ENCODE measurements at places on chromosomes 5 and 9.

DNA sequence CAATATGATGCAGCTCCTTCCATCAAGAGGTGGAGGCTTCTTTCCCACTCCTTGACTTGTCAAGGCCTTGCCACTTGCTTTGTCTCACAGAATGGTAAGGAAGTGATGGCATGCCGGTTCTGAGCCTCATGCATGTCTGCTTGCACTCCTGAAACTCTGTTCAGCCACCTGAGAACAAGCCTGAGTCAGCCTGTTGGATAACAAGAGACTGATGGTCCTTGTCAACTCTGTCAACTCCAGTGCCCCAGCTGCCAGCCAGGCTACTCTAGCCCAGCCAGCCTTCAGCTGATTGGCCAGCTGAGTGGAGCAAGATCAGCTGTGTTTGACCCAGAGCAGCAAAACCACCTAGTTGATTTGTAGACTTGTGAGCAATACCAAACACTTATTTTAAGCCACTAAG lies 4.4 kb upstream of the TENT4A start:
- peaks cover 2% of the 10 kb centered on the region for H3K27me3 ChIP-seq
- H3K27ac ChIP-seq, result no peak overlapping the region
- H3K36me3 ChIP-seq, result no peaks in the 10 kb centered on the region
- no peak overlapping the region for H3K4me3 ChIP-seq
- DNase-seq, result no peak
- peaks cover 20% of the 10 kb centered on the region for H3K4me1 ChIP-seq

DNA sequence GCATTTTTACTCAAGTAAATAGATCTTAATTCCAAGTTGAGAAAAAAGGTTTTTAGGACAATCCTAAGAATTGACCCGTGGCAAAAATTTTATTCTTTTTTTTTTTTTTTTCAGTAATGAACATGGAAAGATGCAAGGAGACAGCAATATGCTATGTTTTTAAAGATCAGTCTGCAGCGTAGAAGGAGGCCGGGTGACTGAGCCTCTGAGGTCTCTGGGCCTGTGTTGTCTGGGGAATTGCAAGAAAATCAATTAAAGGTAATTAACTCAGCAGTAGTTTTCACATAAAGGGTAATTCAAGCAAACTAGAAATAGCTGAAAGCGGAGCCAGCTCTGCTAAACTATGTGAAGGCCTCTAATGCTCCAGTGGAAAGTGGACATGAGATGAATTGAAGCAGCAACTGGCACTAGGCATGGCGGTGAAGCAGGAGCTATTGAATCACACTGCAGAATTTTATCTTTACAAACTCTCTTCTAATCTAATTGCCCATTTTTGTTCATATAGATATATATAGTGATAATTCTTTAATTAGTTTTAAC lies 285.2 kb upstream of the ITGA1 start:
- DNase-seq, result no peak
- H3K4me3 ChIP-seq, result no peak overlapping the region
- no peaks in the 10 kb centered on the region for H3K36me3 ChIP-seq
- peaks cover 13% of the 10 kb centered on the region for H3K4me1 ChIP-seq

DNA sequence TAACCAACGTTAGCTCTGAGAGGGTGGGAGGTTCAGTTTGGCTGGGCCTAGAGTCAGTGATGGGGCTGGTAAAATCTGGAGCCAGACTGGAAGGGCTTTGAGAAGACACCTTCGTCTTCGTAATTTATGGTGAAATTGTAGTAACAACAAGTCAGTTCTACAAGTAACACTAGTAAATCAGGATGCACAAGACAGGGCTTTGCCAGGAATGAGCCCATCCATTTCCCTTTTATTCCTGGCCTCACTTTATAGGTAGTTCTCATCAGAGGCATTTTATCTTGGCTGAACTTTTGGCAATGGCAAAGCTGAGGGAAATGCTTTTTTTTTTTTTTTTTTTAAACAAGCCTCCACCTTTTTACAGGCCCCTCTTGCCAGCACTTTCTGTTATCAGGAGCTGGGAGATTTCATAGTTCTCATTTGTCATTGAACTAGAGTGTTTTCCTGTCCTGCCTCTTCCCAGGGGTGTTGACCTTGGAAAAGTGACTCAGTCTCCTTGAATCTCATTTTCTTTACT lies 110.5 kb upstream of the KLF4 start:
- H3K27me3 ChIP-seq, result no peaks in the 10 kb centered on the region
- H3K4me1 ChIP-seq, result peaks cover 5% of the 10 kb centered on the region
- peak overlapping the region; percentile 7 for H3K27ac ChIP-seq

GRCh38 chr5:103674251-103674650 lies 111.7 kb upstream of the NUDT12 start:
- H3K27me3 ChIP-seq, result no peaks in the 10 kb centered on the region
- H3K4me3 ChIP-seq, result no peak overlapping the region
- no peak overlapping the region for H3K27ac ChIP-seq
- H3K4me1 ChIP-seq, result no peaks in the 10 kb centered on the region

- DNase-seq, result no peak
- H3K27me3 ChIP-seq, result no peaks in the 10 kb centered on the region
- H3K4me3 ChIP-seq, result no peak overlapping the region
- H3K36me3 ChIP-seq, result no peaks in the 10 kb centered on the region
- H3K4me1 ChIP-seq, result peaks cover 4% of the 10 kb centered on the region
- no peak overlapping the region for H3K27ac ChIP-seq
These were observed 113.4 kb upstream of the GHR start for GRCh38 chr5:42309865-42310264.

- H3K4me1 ChIP-seq, result peaks cover 8% of the 10 kb centered on the region
- no peak overlapping the region for H3K27ac ChIP-seq
- H3K4me3 ChIP-seq, result no peak overlapping the region
- peaks cover 11% of the 10 kb centered on the region for H3K27me3 ChIP-seq
- DNase-seq, result no peak
- no peaks in the 10 kb centered on the region for H3K36me3 ChIP-seq
These were observed 15.1 kb upstream of the TRIO start for GRCh38 chr5:14128079-14128478.

DNA sequence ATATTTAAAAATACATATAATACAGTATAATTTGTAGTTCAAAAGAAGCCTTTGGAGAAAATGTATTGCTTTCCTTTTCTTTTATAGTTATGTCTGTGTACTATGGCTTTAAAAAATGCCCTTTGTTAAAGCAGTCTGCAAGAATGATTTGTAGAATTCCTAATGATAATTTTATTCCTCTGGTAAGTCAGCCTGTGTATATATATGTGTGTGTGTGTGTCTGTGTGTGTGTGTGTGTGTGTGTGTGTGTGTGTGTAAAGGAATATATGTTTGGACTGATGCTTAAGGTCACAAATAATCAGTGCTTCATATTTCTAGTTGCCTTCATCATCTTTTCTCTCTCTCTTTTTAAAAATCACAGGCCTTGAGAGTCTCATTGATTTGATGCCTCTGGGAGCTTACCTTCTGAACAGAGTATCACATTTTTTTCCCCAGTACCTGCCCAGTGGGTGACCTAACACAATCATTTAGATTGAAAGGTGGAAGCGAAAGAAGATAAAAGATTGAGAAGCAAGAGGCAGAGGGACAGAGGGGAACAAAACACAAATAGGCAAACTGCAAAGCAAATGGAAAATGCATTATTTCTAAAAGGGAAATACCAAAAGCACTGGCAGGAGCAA lies 709.2 kb upstream of the DMAC1 start:
- no peaks in the 10 kb centered on the region for H3K27me3 ChIP-seq
- H3K27ac ChIP-seq, result no peak overlapping the region
- H3K36me3 ChIP-seq, result peaks cover 3% of the 10 kb centered on the region
- DNase-seq, result no peak

DNA sequence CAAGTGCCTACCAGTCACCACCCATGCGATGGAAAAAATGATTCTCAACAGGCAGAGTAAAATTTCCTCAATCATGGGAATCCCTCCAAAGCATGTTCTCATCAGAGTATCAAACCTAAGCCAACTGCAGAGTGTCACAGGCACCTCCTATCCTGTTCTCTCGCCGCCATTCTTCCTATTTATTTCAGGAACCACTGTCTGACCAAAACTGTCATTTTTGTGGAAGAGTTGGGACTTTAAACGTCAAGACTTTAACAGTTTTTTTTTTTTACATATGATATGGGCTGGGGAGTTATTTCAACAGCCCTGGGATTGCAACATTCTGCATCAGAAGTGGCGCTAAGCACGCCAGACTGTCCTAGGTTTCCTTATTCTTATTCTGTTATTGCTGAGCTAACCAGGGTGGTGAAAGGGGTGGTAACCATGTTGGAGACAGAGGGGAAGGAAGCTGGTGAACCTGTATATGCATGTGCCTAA lies 29.5 kb downstream of the PFDN1 start:
- H3K27ac ChIP-seq, result no peak overlapping the region
- H3K27me3 ChIP-seq, result no peaks in the 10 kb centered on the region
- no peak overlapping the region for H3K4me3 ChIP-seq
- no peak for DNase-seq

DNA sequence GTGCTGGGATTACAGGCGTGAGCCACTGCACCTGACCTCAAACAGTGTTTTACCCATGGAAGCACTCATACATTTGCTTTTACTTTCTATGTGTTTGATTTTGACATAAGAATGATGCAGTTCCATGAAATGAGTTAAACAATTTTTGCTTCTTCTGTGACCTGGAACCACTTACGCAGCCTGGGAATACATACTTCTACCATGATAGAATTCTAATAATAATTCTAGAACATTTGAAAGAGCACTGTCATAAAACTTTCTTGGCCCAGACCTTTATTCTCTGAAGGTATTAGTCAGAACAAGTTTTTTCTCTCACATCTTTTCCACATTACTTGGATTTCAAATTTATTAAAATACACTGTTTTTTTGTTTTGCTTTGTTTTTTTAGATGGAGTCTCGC lies 25.3 kb upstream of the COL5A1 start:
- no peaks in the 10 kb centered on the region for H3K27me3 ChIP-seq

DNA sequence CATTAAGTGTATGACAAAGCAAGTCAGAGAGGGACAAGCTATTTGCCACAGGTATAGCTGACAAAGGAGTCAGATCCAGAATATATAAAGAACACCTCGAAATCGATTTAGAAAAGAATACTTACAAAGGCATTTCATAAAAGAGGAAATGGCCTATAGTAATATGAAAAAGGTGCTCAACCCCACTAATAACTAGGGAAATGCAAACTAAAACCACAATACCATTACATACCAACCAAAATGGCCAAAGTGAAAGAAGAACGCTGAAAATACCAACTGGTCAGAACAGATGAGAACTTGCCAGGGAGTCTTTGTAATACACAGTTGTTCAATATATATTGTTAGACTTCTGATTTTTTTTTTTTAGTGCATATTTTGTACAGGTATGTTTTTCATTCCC lies 152.9 kb downstream of the CDC42SE2 start:
- DNase-seq, result no peak
- H3K27ac ChIP-seq, result no peak overlapping the region
- no peaks in the 10 kb centered on the region for H3K27me3 ChIP-seq

DNA sequence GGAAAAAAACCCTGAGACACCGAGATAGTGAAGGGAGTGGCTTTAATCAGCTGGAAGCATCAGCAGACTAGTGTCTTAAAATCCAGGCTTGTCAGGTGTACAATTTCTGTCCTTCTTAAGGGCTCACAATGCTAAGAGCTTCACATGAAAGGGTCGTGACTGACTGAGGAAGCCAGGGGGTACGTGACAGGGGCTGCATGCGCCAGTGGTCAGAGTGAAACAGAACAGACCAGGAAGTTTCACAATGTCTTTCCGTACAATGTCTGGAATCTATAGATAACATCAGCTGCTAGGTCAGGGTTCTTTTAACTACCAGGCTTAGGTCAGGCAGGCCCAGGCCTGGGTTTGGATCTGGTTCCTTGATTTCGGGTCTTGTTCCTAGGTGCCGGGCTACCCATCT lies 253.0 kb downstream of the CDH10 start:
- H3K27me3 ChIP-seq, result no peaks in the 10 kb centered on the region
- H3K4me3 ChIP-seq, result no peak overlapping the region
- no peak overlapping the region for H3K27ac ChIP-seq
- no peak for DNase-seq

GRCh38 chr5:139696894-139697658 lies 48.9 kb downstream of the CXXC5 start:
- peak overlapping the region; percentile 95 for H3K27ac ChIP-seq
- peak; percentile 71 for DNase-seq
- peak overlapping the region; percentile 49 for H3K4me3 ChIP-seq
- peaks cover 44% of the 10 kb centered on the region for H3K4me1 ChIP-seq
- no peaks in the 10 kb centered on the region for H3K27me3 ChIP-seq

DNA sequence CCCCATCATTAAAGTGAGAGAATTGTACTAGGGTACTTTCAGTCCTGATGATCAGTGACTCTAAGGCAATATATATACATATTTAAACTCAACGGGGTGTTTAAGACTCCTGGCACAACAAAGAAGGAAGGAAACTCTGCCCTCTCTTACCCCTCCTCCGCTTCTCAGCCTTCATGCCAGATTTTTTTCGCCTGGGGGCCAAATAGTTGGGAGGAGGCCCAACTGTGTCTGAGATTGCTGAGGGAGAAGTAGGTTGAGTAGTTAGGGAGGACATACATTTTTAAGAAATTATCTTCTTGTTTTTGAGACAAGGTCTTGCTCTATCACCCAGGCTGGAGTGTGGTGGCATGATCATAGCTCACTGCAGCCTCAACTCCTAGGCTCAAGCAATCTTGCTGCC lies 127.7 kb upstream of the SHB start:
- H3K36me3 ChIP-seq, result peaks cover 4% of the 10 kb centered on the region
- no peak overlapping the region for H3K27ac ChIP-seq
- DNase-seq, result no peak
- no peak overlapping the region for H3K4me3 ChIP-seq

GRCh38 chr9:83996126-83996525 lies 15.5 kb downstream of the RMI1 start:
- no peaks in the 10 kb centered on the region for H3K36me3 ChIP-seq
- peaks cover 17% of the 10 kb centered on the region for H3K4me1 ChIP-seq
- H3K27ac ChIP-seq, result no peak overlapping the region
- H3K27me3 ChIP-seq, result no peaks in the 10 kb centered on the region

- H3K4me1 ChIP-seq, result peaks cover 3% of the 10 kb centered on the region
- no peaks in the 10 kb centered on the region for H3K27me3 ChIP-seq
- no peak overlapping the region for H3K27ac ChIP-seq
- H3K4me3 ChIP-seq, result no peak overlapping the region
These were observed 18.2 kb upstream of the TXNDC8 start for GRCh38 chr9:110355911-110356310.

GRCh38 chr5:98424681-98425450 lies 348.6 kb upstream of the RGMB start:
- no peaks in the 10 kb centered on the region for H3K4me1 ChIP-seq
- H3K27me3 ChIP-seq, result no peaks in the 10 kb centered on the region
- H3K27ac ChIP-seq, result no peak overlapping the region

DNA sequence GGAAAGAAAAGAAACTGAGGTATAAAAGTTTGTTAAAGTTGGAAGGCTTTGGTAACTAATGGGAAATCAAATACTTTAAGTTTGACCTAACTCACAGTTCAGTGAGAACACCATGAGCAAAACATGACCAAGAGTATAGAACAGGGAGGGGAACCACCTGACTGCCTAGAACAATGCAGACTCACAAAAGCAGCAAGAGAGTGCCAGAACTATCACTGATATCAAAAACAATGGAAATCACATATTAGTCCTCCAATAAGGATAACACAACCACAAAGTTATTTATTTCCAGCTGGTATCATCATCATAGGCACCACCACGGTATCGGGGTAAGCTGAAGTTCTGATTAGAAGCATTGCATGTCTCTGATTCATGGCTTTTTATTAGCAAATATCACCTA lies 77.5 kb downstream of the TRPM6 start:
- no peaks in the 10 kb centered on the region for H3K4me1 ChIP-seq
- DNase-seq, result no peak
- no peak overlapping the region for H3K27ac ChIP-seq
- no peaks in the 10 kb centered on the region for H3K36me3 ChIP-seq

Measured in mesothelial cell of epicardium (in vitro differentiated cells).